Activated CD4-positive, alpha-beta T cell treated with anti-CD3 and anti-CD28 coated beads, Interleukin-2, amount 50 U/mL, for 48 hours (primary cell): ENCODE measurements at places on chromosomes 11 and 22.

DNA sequence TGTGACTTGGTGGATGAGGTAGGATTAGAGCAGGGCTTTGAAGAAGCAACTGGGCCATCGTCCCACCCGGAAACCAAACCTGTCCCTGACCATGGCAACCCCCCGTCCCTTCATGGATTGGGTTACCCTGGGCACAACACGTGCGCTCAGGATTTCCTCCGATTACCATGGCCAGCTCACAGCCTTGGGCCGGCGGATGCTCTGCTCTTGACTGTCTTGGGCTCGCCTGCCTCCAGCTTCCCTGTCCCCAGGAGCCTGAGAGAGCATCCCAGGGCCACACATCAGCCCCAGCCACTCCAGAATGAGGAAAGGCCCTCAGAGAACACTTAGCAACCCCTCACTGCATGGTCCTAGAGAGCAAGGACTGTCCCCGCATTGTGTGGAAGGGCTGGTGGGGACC lies 22.8 kb downstream of the MYO7A start:
- DNase-seq, result no peak

DNA sequence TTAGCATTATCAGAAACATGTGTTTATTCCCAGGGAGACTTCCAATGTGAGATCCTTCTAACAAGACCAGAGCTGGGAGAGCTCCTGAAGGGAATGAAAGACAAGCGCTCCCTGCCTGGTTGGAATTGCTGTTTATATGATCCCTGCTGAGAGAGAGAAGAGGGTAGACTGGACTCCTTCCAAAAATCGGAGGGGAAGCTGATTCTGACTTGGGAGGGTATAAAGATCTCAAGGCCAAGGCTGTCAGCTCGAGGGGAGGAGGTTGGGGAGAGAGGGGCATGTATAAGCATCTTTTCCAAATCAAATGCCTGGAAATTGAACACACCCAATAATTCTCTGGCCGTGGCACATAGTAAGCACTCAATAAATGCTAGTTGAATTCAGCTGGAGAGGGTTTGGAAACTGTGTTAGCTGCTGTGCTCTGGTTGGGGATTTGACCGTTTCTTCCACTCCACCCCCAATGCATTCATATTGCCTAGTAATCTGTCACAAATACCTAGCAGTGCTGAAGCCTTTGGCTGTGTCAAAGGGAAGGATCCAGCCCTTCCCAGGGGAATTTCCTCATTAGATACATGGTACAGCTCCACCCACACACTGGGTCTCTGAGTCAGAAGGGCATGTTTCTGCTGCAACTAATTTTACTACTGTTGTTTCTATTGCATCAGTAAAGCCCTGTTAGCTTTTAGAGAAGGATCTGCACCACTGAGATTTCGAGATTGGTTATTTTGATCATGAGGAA lies 61.5 kb downstream of the CACNG2 start:
- DNase-seq, result no peak

DNA sequence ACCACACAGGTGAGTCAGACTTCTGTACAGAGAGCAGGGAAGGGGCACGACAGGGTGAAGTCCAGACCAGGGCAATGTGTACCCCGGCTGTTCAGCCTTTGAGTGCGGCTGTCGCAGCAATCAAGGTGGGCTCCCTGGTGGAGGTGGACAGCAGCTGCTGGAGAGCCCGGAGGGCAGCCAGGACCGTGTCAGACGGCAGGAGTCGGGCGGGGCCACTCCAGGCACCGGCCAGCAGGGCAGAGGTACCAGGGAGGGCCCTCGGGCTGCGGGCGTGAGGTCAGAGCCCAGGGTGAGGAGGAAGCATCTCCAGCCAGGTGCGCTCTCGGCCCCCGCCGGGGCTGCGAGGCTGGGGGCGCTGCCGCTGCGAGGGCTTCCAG lies 802 bp upstream of the PIM3 start:
- DNase-seq, result peak; percentile 59

DNA sequence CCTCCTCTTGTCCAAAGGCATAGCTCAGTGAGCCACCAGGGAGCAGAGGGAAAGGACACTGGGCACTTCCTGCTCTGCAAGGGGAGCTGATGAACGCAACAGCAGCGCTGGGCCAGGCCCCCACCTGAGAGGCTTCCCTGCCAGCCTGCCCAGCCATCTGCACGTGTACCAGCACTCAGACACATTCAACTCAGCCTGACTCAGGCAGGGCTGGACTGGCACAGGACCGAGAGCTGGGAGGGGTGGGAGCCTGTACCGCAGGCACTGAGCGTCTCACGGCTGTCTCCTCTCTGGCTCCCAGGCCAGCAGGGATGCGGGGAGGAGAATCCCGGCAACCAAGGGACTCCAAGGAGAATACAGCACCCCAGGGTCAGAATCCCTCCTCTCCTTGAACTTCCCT lies 411.8 kb downstream of the CTTN start:
- DNase-seq, result no peak

DNA sequence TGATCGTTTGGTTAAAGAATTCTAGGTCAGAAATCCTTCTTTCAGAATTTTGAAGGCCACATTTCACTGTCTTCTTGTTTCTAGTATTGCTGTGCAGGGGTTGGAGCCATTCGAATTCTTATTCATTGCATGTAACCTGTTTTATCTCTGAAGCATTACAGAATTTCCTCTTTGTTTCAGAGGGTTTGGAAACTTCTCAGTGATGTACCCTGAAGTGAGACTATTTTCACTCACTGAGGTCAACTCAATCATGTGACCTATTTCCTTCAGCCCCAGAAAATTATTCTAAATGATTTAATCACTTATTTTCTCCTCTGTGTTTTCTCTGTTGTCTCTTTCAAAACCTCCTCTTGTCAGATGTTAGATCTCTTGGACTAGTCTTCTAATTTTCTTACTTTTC lies 147.8 kb downstream of the ENTHD1 start:
- DNase-seq, result no peak
